ENCODE measurements at places on chromosomes 16 and 17.

- DNase-seq, result no peak
These were observed 214.1 kb upstream of the GOT2 start for GRCh38 chr16:58948244-58948643.

DNA sequence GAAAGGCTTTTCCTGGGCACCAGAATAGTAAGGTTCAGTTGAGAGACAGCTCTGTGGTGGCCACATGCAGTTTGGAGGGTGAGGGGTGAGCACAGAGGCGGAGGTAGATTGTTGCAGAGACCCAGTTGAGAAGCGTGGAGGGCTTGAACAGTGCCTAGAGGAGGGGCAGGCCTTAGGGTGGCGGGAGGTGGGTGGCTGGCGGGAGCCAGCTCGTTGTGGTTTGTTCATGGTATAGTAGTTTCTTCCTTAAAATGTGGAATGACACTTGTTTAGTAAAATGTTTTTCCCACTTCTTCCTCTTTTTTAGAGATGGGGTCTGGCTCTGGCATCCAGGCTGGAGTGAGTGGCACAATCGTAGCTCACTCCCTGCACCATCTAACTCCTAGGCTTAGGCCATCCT lies 14.2 kb downstream of the USP10 start:
- no peak for DNase-seq

GRCh38 chr16:86537486-86537885 lies 17.5 kb downstream of the MTHFSD start:
- no peak for DNase-seq

DNA sequence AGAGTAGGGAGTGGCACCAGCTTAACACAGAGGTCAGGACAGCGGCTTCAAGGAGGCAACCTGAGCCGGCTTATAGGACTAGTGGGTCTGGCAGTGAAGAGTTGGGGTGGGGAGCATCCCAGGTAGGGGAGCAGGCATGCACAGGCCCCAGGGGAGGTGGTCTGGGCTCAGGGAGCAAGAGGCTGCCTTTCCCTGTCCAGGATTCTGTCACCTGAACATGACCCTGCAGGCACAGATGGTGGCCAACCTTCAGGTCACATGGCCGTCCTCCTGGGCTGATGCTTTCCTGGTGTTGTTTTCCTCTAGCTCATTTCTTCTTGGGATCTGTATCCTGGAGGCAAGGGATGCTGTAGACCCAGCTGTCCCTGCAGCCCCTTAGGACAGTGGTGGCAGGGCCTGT lies 3.5 kb upstream of the MYO15A start:
- DNase-seq, result no peak

DNA sequence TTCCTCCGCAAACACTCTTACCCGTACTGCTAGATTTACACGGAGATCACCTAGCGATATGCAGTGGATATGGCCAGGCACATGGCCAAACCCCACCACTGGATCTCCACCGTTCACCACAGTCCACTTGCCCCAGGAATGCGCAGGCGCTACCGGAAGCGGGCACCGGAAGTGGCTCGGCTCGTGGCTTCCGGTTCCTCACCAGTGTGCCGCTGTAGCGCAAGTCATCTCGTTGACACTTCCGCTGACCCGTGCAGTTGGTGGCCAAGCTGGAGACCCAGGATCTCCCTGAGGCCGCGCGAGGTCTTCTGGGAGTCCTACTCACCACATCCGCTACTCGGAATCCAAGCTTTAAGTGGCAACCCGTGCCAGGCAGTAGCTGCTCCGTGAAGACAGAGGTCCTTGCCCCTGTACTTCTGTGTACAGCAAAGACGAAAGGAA lies 11.5 kb downstream of the ZNF597 start:
- DNase-seq, result peak; percentile 62

DNA sequence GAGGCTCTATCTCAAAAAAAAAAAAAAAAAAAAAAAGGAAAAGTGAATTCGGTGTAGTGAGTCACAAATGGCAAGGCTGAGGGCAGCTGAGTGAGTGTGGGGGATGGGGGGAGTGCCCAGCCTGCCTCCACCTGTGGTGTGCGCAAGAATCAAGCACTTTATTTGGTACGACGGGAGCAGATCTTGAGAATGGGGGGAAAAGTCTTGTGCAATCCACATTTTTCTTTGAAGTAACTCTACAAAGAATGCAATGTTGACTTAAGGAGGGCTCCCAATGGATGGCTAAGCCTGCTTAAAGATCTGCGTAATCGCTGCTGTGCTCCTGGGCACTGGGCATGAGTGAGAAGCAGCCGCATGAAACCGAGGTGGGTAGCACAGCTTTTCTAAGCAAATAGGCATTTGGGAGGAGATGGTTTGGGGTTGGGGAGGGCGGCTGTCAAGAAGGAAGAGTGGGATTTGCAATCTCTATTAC lies 28.2 kb downstream of the ATP2C2 start:
- DNase-seq, result no peak

DNA sequence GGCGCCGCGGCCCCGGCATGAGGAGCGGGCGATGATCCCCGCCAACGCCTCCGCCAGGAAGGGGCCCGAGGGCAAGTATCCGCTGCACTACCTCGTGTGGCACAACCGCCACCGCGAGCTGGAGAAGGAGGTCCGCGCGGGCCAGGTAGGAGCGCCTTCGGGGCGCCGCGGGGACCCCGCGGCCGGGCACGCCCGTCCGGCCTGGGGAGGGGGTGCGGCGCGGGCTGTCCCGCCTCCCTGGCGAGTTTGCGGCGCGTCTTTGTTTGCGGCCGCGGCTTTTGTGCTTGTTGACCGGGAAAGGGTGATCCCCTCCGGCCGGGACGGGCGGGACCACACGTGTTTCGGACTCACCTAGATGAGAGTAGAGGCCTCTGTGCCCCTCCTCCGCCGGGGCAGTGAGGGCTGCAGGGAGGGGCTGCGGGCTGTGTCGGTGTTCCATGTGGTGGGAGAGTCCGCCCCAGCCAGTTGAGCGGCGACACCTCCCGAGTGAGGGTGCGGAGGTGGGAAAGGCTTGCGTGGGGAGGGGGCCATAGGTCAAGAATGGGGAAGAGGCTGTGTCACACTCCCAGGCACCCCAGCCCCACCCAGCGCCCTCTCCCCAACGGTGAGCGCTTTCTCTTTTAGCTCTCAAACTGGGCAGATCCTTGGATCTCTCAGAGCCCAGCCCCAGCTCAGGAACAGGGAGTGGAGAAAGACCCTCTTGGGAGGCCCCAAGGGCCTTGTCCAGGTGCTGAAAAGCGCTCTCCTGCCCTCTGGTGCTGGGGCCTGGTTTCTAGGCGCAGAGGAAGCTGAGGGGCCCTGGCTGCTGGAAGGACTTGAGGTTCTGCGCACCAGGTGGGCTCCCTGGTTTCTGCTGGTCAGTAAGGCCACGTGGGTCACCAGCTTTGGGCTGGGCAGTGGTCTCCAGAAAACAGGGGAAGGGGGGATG lies 923 bp downstream of the ANKRD13B start:
- no peak for DNase-seq

DNA sequence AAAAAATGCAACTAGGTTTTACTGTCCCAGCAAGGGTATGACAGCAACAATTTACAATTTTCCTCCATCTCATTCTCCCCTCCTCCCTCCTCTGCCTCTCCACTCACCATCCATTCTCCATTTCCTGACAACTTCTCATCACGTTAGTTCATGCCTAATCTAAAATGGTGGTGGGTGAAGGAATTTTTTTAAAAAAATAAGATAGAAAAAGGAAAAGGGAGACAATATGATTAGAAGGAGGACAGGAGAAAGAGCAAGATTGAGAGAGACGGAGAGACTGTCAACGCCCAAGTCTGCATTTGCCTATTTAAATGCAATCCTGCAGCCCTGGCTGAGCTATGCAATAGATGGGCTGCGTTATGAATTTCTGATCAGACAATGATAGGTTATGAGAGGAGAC lies 380.7 kb upstream of the PSMD7 start:
- DNase-seq, result no peak

GRCh38 chr17:32976131-32976530 lies 15.5 kb upstream of the SPACA3 start:
- no peak for DNase-seq

GRCh38 chr17:42076797-42077559 lies 21.3 kb downstream of the ZNF385C start:
- DNase-seq, result no peak

DNA sequence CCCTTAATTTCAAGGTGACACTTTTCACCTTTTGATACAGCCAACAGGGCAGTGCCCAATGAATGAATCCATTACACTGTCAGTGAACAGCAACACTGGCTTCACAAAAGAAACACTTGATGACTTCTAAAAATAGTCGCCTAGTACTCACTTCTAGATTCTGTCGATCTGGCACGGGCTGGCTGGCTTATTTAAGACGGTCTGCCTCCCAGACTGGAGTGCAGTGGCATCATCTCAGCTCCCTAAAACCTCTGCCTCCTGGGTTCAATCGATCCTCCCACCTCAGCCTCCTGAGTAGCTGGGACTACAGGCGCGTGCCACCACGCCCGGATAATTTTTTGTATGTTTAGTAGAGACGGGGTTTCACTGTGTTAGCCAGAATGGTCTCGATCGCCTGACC lies 1.9 kb downstream of the NDUFAB1 start:
- no peak for DNase-seq

DNA sequence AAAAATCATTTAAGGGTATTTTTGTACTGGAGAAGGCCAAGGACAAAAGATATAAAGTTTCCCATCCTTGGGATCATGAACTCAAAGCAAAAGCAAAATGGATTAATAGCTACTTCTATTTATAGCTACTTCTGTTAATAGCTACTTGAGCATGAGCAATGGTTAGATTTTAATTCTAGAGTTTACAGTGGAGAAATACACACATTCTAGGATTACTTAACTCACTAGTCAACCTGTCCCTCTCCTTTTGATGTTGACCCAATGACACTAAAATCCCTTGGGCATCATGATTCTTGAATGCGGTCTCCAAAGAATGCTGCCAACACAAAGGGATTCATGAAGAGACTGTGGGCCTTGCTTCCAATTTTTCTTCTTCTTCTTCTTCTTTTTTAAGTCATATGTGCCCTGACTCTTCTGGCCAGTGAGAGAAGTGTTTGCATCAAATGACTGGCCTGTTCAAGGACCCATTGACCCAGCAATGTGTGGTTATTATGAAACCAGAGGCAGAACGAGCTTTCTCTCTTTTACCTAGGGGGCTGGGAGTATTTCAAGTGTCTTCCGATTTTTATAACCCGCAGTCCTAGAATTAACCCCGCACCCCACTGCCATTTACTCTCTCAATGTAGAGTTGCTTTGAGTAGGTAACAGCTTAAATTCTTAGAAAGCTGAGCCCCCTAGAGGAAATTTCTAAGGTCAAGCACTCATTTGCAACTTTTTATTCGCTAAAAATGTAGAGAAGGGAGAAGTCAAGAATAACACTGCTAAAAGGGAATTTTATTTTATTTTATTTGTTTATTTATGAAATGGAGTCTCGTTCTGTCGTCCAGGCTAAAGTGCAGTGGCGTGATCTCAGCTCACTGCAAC lies 34.6 kb downstream of the OTOA start:
- DNase-seq, result no peak

DNA sequence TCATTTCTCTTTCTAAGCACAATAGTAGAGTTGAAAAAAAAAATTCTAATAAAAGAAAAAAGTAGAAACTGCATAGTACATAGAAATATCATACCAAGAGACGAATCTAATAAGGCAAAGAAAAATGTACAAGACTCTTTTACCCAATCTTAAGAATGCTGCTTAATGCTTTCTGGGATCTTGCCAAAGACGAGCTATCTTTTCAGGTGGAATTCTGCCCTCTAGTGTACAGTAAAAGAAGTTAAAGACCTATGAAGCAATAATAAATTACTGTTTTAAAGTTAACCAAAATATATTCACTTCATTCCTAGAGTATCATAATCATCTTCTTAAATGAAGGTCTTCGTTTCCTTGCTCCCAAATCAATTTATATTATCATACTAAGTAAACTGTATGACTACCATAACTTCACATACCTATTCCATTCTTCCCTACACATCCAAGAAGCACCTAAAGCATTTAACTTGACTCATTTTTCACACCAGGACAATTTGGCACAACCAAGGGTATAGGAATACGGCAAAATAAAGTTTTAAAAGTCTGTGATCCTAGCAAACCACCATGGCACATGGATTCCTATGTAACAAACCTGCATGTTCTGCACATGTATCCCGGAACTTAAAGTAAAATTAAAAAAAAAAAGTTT lies 47.7 kb downstream of the CFDP1 start:
- no peak for DNase-seq

GRCh38 chr16:28597692-28598261 lies 927 bp upstream of the SULT1A2 start:
- no peak for DNase-seq

GRCh38 chr17:64658931-64659330 lies 3.2 kb downstream of the SMURF2 start:
- DNase-seq, result no peak

DNA sequence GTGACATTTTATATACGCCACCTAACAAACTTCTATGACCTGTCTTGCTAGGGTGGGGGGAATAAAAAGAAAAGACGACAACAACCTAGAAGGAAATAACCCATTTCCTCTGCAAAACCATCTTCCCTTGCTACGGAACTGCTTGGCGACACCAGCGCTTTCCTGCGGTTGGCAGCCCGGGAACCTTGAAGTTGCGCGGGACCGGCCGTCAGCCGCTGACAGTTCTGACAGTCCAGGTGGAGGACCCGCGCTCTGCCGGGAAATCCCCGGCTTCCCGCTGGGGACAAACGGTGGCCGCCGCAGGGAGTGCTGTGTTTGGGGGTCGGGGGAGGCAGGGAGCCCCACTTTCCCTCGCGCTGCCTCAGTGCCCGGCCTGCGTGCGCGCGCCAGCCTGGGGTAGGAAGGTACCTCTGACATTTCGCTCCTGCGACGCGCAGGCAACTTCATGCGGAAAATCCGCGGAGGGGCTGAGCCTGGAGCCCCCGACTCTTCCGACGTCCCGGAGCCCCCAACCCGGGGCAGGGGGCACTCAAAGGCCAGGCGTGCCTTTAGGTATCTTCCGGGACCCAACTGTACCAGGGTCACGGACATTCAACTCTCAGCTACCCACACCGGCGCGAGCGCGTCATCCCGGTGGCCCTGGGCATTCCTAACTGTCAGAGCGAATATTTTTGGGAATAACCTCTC lies 516 bp downstream of the SLC16A6 start:
- peak; percentile 25 for DNase-seq

DNA sequence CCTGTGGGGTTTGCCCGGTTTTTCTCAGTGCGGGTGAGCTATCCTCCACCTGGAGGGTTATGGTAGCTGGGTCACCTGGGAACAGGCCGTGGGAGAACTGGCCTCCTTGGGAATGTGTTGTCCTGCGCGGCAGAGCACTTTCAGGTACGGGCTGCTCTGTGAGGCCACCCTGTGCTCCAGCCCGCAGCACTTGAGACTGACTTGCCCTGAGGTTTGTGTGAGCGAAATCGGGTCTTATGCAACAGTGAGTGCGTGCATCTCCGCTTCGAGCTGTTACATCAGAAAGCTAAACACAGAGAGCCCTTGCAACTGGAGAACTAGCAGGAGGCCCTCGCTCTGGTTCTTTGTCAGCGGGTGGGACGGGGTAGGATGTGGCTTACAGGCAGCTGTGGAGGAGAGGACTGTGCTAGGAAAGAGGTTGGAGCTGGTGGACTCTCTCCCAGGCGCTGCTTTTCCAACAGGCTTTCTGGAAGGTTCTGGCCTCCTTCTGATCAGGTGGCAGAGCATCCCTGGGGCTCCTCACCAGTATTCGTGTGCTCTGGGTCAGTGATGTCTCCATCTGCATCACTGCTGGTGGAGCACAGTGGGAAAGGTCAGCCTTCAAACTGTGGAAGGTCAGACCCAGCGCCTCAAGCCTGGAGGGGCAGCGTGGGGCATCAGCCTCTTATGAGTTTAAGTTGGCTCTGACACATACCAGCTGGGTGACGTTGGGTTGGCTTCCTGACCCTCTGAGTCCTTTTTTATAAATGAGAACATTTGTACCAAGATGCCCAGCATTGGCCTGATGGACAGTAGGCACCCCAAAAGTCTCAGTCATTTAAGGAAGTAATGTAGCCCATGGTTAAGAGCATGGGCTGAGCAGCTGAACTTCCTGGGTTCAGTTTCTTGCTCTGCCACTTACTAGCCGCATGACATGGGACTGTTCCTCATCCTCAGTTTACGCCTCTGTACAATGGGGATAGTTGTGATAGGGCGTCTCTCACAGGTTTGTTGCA lies 76.3 kb downstream of the KSR1 start:
- DNase-seq, result no peak
